ENCODE measurements at places on chromosomes 5 and 9.

- no peak for DNase-seq
Observed at GRCh38 chr5:148836272-148837250, 10.2 kb downstream of the ADRB2 start.

GRCh38 chr5:372996-373709 is 51.6 kb downstream of the AHRR start:
- no peak for DNase-seq

- DNase-seq: no peak
Observed at GRCh38 chr5:176887252-176887849, 11.8 kb downstream of the HK3 start.

DNA sequence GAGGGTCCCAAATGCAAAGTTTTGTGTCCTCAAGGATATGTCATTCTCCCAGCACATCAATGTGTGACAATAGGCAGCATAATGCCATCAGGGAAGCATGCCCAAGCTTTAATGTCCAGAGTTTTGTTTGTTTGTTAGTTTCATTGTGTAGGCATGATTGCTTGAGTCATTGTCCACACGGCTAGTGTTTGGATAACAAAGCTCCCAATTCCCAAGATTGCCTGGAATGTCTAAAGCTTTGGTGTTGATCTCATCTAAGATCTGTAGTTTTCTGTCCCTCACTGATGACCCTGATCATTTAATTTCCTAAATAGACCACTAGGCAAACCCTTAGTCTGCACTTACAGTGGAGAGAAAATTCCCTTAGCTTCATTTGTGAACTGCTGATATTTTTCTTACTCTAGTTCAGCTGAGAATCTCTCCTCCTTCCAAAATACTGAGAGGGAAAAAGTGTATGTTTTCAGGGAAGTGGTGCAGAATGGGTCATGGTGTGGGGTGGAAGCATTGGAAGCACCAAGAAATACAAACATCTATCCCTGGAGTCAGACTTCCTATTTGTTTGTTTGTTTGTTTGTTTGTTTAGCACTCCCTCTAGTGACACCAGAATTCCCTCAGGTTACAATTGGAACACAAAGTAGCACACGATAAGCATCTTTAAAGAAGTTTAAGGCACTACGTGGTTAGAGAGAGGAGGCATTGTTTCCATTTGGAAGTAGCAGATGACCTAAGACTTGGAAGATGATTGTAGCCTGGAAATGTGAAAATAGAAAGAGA is 127.1 kb downstream of the PRDM6 start:
- no peak for DNase-seq

GRCh38 chr9:69115621-69116020 is 58.5 kb upstream of the TJP2 start:
- DNase-seq: peak; percentile 81

DNA sequence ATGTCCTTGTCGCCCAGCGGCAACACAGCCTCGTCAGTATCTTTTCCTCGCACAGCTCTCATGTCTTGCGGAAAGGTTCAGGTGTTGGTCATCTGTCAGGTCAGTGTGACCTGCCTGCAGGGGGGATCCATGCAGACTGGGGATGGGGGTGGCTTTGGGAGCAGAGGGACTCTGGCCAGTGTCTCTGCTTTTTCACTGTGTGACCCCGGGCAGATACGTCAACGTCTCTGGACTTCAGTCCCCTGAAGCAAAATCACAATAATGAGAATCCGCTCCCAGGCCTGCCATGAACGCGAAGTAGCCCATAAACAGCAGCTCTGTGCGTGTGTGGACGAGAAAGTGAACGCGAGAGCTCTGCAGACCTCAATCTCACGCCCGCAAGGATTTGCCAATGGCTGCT is 75.7 kb upstream of the FCN1 start:
- no peak for DNase-seq

DNA sequence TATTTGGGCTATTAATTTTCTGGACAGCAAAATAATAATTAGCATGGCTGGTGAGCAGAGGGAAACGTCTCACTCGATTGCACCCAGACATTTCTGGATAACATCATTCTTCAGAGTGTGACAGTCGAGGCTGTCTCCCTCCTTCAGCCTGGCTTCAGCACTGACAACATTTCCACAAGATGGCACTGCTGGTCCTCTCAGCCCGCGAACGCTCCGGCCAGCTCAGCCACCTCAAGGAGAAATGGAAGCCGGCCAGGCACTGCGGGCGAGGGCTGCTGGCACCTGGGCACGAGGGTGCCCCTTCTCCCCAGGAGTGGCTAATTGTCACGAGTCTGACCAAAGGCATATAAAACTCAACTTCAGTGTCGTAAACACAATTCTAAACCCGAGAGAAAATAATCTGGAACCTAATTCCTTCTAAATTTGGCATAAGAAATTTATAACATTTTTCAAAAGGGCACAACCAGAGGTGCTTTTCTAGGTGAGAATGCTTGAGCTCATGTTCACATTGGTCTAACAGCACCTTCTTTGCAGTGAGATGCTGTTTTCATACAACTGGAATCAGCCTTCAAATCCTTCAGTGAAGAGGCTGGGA is 65.9 kb downstream of the DAP start:
- peak; percentile 71 for DNase-seq

DNA sequence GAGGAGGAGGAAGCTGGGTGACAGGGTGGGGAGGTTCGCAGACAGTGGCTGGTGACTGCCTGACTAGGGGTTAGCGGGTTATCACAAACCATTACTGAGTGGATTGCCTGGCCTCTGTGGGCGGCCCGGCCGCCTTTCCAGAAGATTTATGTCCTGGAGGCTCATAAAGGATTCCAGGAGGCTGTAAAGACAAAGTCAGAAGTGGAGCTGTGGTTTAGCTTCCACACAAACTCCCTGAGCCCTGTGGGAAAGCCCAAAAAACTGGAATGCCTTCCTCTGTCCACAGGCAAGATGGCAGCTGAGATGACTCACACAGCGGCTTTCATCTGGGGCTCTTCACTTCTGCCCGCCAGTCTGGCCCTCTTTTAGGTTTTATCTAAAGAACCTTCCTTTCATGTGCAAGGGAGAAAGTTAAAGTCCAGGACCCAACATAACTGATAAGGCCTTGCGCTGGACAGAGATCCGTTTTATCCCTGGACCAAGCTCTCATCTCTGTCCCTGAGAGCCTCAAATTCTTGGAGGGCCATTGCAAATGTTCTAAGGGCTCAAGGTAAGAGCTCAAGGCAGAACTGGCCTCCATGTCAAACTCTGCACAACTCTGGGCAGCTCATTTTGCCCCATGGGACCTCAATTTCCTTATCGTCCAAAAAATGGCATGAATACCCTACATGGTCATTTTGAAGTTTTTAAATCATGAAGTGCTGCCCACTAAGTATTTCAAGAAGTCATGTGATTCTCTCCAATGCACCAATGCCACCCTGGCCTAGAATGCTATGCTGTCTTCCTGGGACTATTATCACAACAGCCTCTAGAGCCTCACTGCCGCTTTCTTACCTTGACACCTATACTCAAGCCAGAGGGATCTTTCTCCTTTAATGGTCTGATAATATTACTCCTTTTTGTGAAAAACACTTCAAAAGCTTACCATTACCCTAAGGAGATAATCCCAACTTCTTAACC is 249.4 kb upstream of the TRIM32 start:
- DNase-seq: no peak

DNA sequence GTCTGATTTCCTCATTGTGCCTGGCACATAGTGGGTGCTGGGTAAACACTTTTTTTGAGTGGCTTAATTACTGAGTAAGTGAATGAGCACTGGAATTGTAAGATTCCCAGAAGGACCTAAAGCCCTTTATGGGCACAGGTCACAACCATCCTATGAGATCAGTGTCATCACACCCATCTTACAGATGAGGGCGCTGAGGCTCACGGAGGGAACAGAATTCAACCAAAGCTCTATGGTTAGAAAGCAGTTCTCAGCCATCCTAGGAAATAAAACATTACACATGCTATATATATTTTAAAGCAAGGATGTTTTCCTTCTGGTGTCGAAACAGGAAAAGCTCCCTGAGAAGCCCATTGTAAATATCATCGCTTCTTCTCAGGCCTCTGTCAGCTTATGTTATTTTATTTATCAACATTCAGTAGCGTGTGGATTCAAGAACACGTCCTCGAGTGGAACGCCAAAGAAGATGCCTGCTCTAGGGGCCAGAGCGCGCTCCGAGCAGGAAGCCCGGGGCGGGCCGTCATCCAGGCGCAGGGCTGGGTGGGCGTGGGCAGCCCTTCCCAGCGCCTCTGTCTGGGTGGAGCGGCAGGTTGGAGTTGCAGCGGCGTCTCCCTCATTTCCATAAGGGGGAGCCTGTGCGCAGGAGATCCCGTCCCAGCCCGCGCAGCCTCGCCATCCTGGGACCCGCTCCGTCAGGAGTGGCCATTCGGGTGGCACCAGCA is 155.8 kb upstream of the SMIM23 start:
- peak; percentile 16 for DNase-seq

GRCh38 chr5:141558150-141558549 is 60.6 kb downstream of the DIAPH1 start:
- DNase-seq: no peak

DNA sequence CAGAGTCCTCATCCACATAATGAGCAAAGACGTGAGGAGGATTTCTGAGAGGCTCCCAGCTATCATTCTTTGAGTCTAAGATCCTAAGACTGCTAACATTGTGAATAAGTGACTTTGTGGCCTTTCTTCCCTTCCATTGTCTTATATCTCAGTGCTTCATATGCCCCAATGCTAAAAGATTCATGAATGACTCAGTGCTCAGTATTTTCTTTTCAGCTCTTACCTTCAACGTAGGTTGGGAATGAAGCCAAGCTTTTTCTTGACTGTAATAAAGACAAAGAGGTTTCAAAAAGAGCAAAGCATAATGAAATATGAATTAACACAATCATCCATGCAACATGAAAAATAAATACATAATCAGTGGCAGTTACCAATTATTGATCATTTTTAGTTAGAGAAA is 146.4 kb downstream of the ENTREP1 start:
- no peak for DNase-seq

- DNase-seq: no peak
Observed at GRCh38 chr9:80867731-80868130, 821.6 kb downstream of the TLE1 start.

- no peak for DNase-seq
Observed at GRCh38 chr5:149883550-149883949, 61.0 kb downstream of the PDE6A start.

DNA sequence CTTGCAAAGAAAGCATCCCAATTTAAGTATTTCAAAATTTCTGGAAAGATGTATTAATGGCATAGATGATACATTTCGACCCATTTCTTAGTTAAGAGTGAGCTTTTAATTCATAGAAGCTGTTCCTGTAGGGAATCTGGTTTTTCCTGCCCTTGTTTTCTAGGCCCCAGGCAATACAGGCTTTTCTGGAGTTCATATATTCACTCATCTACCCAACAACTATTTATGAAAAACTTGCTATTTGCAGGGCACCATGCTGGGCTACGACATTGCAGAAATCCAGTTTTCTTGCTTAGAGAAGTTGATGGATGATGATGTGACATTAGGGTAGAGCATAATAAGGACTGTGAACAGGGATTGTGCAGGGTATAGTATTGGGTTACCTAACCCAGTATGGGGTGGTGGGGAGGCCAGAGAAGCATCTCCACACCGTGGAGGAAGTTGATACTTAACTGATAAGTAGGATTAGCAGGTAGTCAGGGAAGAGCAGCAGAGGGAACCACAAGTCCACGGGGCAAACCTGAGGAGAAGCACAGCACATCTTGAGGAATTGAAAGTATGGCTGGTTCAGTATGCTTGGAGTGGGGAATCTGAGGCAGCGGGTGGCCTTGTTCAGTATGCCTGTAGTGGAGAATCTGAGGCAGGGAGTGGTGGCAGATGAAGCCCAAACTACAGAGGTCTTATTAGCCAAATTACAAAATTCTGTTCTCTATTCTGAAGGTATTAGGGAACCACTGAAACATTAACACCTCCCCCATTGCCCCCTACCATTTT is 247.5 kb downstream of the ARRDC3 start:
- no peak for DNase-seq

DNA sequence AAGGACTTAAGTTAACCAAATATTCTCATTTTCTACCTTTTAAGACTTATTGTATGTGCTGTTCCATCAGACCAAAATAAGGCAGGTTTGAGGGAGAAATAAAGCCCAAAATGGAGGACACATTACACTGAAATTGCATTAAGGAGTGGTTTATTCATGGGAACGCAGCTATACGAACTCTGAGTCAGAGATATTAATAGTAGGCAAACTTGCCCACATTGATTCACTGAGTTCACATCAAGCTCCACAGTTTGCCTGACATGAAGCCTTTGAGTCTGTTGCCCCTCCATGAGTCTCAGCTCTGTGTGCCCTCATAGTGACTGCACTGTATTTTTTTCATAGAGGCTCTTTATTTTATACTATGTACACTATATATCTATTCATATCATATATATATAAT is 135.0 kb upstream of the SNX2 start:
- no peak for DNase-seq

GRCh38 chr5:138233280-138233679 is 20.2 kb upstream of the CDC23 start:
- DNase-seq: no peak

- no peak for DNase-seq
Observed at GRCh38 chr5:112318346-112318745, 100.7 kb downstream of the EPB41L4A start.

GRCh38 chr5:146116361-146116760 is 11.0 kb upstream of the PLAC8L1 start:
- DNase-seq: no peak

GRCh38 chr9:14311956-14312685 is 1.8 kb downstream of the NFIB start:
- DNase-seq: no peak

DNA sequence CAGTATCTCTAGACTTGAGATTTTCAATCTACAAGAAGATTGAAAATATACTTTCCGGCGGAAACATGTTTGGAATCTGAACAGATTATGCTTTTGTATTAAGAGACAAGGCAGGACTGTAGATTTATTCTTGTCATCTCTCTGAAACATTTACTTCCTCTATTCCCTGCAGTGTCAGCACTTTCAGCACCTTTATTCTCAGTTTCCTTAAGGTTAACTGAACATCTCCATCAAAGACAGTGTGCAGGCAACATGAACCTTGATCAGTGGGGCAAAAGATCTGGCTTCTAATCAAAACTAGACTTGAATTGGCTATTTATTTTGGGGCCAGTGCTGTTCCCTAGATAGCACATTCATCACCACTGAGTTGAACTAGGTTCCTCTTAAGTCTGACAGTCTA is 129.9 kb upstream of the HCN1 start:
- DNase-seq: no peak

GRCh38 chr5:139739150-139739974 is 56.2 kb upstream of the PSD2 start:
- no peak for DNase-seq

DNA sequence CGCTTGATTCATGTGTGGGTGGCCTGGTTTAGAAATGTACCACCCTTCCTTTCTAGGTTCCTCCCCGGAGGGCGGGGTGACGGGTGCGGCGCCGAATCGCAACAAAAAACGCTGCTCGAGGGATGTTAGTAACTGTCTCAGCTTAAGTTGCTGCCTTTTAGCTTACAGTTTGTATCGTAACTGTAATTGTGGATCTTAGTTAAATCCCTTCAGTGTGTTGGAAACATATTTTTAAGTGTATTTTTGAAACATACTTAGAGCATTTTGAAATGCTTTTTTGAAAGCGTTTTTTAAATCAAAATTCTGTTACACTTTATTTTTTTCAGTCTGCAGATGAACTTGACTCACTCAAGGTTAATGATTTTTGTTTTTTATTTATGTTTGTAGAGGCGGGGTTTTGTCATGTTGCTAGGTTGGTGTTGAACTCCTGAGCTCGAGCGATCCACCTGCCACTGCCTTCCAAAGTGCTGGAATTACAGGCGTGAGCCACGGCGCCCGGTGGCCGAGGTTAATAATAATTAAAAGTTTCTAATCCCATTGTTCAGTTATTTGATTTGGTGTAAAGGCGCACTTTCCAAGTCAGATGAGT is 997 bp upstream of the CHD1 start:
- DNase-seq: no peak

- no peak for DNase-seq
Observed at GRCh38 chr5:97229688-97230285, 46.7 kb upstream of the RIOK2 start.
